ENCODE measurements at places on chromosomes 12 and 14. TPM values are rescaled to one million over a fixed set of nuclear protein-coding genes. Genes with fewer than 3 reads are reported as not detected.

Gene RNASE7
- total RNA-seq: not detected

GRCh38 chr14:24894583-24895242, 155.2 kb downstream of the STXBP6 start:
- DNase-seq: no peak

Gene SOAT2
- total RNA-seq: 9.8 TPM

GRCh38 chr12:84495711-84496110, 416.9 kb downstream of the SLC6A15 start:
- no peak for DNase-seq

GRCh38 chr14:104081261-104081835, 4.2 kb upstream of the ASPG start:
- DNase-seq: no peak

Gene KRT83
- total RNA-seq: not detected

DNA sequence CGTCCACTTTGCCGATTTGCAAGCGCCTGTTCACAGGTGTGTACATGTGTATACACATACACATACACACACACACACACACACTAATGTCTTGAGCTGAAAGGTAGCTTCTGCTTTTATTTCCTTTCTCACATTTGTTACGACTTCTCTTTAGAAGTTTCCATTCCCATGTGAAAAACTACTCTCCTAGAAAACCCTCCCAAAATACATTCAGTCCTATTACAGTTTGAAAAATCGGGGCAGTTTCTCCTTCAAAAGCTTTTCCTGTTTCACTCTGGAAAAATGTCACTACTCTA, 3.9 kb downstream of the BLTP3B start:
- DNase-seq: no peak

Gene ACOT4
- 1.9 TPM for total RNA-seq

DNA sequence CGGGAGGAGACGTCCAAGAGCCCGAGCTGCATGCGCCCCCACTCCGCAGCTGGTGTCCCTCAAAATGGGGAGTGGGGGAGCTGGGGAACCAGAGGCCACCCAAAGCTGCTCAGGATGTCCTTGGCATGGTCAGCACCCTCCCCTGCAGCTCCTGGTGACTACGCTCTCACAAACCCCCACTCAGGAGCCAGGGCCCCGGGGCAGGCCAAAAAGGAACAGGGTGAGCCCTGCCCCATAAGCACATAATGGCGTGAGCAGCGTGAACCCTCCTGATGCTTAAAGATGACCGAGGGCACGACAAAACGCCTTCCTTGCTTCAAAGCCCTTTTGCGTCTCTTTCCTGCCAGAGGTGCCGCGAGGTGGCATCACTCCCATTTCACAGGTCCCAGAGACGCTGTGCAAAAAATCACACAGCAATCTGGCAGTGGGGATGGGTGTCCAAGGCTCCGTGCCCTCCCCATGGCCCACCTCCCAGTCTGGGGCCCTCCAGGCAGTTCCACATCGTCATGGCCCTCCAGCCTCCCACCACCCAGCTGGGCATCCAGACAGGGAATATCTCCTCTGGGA, 13.5 kb downstream of the NCOR2 start:
- DNase-seq: no peak

Gene FLRT2
- total RNA-seq: not detected

Gene SDR9C7
- not detected for total RNA-seq

Gene ADAMTS20
- total RNA-seq: not detected

- no peak for DNase-seq
Observed at GRCh38 chr12:14958361-14959125, 2.9 kb downstream of the ARHGDIB start.

- DNase-seq: no peak
Observed at GRCh38 chr12:51460519-51460918, 35.9 kb downstream of the SLC4A8 start.

Gene GYS2
- total RNA-seq: 0.17 TPM

Gene STXBP6
- not detected for total RNA-seq

GRCh38 chr14:22622255-22622654, 21.9 kb downstream of the OR6J1 start:
- DNase-seq: no peak

Gene GLT1D1
- total RNA-seq: not detected

GRCh38 chr12:66194122-66194521, 5.1 kb downstream of the IRAK3 start:
- no peak for DNase-seq

- DNase-seq: no peak
Observed at GRCh38 chr14:37668646-37669045, 73.2 kb downstream of the TTC6 start.

Gene METAP2
- total RNA-seq: 71.2 TPM

Gene NRIP2
- not detected for total RNA-seq

Gene KRT6C
- not detected for total RNA-seq

- no peak for DNase-seq
Observed at GRCh38 chr14:54703724-54704123, 136.8 kb downstream of the SAMD4A start.

GRCh38 chr12:13592063-13592942, 389.1 kb downstream of the GRIN2B start:
- DNase-seq: no peak

DNA sequence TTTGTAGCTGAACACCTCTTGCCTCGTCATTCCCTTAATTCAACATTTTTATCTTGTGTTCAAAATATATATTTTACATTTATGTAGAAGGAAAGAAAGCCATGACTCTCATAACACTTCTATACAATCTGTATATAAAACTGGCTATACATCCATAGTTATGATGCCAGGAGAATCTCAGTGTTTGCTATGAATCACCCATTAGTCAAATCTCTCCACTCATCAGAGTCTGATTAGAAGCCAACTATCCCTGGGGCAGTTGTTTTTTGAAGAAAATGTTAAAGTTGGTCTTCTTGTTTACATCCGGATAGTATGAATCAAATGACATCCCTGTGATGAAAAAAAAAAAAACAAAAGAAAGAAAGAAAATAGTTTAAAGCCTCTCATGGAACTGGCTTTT, 503.9 kb downstream of the NELL2 start:
- no peak for DNase-seq

GRCh38 chr12:105223352-105223845, 12.6 kb downstream of the APPL2 start:
- DNase-seq: no peak

Gene GALNT6
- 31.0 TPM for total RNA-seq

- no peak for DNase-seq
Observed at GRCh38 chr14:61544448-61545330, 150.6 kb upstream of the HIF1A start.

Gene POTEG
- total RNA-seq: not detected

- DNase-seq: no peak
Observed at GRCh38 chr12:92398565-92399309, 253.1 kb upstream of the BTG1 start.

DNA sequence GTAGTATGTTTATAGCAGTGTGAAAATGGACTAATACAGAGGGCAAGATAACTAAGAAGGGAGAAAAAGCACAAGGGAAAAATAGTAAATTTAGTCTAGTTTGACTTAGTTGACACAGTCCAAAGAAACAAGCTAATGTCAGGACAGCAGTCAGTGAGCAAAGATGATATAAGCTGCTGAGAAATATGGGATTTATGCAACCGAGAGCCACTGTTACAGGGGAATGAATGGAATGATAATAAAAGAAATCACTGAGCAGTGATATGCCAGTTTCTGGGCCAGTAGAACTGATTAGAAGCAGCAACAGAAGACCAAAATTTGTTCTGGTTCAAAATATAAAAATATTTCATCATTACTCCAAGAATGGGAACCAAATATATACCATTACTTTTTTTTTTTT, 60.1 kb downstream of the R3HDM2 start:
- no peak for DNase-seq

Gene FSCB
- not detected for total RNA-seq

- no peak for DNase-seq
Observed at GRCh38 chr12:84862186-84862585, 50.4 kb downstream of the SLC6A15 start.

DNA sequence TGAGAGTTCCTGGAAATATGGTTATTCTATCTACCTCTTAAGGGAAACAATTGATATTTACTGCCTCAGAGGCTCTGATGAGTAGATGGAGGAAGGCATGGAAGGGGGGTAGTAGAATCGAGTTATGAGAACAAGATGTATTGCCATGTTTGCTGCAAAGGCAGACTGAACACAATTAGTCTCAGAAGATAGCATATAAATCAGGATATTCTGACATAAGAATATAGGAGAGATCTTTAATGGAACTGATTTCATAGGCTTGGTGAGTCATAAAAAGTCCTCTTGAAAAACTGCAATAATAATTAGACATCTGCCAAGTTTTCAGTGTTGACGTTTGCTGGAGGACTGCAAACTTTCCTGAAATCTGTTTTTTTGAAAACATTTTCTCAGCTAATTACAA, 636.1 kb downstream of the TMTC2 start:
- DNase-seq: no peak

GRCh38 chr14:76256545-76256944, 104.8 kb downstream of the GPATCH2L start:
- no peak for DNase-seq

Data from activated naive CD8-positive, alpha-beta T cell treated with anti-CD3 and anti-CD28 coated beads, Interleukin-2, amount 10 ng/mL, durations not matched to agents 7 days and 5 days (primary cell).